ENCODE measurements at places on chromosomes 3 and 15. TPM values are rescaled to one million over a fixed set of nuclear protein-coding genes. Genes with fewer than 3 reads are reported as not detected.

- DNase-seq: no peak
These were observed 106.1 kb downstream of the MEGF11 start for GRCh38 chr15:66147440-66147839.

GRCh38 chr3:24225385-24225950 is 269.2 kb downstream of the THRB start:
- DNase-seq: no peak

DNA sequence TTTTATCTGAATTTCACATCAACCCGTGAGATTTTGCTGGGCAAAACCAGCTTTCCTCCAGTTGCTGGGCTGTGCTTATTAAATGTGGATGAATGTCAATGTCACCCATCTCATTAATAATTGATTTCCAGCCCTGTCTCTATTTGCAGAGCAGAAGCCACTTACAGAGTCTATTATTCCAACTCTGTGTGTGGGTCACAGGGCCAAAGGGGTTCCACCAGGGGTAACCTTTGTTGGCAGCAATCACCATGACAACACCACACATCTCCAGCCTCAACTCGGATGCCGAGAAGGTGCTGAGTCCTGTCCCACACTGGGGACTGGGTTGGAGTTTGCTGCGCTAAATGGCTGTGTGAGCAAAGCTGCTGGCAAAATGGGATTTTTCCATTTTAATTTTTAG is 51.1 kb upstream of the WNT5A start:
- DNase-seq: peak; percentile 60

- DNase-seq: no peak
These were observed 127.7 kb upstream of the CHRM5 start for GRCh38 chr15:33840615-33841014.

GRCh38 chr15:35813573-35813972 is 267.6 kb upstream of the DPH6 start:
- no peak for DNase-seq

GRCh38 chr15:56241374-56242105 is 2.1 kb downstream of the RFX7 start:
- no peak for DNase-seq

DNA sequence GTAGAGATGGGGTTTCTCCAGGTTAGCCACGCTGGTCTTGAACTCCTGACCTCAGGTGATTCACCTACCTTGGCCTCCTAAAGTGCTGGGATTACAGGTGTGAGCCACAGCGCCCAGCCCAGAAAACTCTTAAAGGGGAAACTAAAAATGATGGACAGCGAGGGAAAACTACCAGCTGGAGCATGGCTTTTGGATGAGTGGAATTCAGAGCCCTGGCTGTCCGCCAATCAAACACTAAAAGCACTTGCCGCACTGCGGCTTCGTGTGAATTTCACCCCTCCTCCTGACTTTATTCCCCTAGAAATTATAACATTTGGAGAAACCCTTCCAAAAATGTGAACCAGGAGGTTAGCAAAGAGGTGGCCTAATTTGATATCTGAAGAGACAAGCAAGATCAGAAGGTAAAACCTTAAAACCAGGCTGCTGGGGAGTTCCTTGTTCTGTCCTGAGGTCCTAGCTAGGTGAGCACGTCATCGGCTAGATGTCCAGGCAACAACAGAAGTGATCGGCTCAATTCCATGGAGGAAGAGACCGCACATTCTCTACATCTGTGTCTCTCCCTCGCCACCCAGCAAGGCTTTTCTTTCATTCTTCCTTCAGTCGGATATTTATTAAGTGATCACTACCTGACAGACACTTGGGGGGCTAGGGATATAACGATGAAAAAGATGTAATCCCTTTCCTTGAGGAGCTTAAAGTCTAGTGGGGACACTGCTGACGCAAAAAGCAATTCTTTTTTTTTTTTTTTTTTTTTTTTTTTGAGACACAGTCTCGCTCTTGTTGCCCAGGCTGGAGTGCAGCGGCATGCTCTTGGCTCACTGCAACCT is 1.7 kb downstream of the TM4SF19 start:
- DNase-seq: no peak

- DNase-seq: no peak
These were observed 34.9 kb downstream of the PIK3R4 start for GRCh38 chr3:130711565-130712324.

- no peak for DNase-seq
These were observed 17.4 kb upstream of the SUSD5 start for GRCh38 chr3:33236005-33236404.

DNA sequence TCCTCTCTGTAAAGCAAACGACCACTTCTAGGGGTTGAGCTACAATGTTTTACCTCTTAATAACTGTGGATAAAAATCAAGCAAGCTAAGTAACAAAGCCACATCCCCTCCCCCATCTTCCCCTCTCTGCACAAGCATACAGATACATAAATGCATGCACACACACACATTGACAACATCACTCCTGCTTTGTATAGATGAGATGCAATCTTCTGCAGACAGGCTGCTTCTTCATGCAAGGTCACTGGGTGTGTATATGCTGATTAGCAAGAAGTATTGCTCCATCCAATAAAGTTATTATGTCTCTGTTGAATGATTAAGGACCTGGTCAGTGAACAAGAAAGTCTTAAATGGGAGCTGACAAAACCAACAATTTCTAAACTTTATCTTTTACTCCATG is 8.8 kb upstream of the ATP11B start:
- DNase-seq: no peak

DNA sequence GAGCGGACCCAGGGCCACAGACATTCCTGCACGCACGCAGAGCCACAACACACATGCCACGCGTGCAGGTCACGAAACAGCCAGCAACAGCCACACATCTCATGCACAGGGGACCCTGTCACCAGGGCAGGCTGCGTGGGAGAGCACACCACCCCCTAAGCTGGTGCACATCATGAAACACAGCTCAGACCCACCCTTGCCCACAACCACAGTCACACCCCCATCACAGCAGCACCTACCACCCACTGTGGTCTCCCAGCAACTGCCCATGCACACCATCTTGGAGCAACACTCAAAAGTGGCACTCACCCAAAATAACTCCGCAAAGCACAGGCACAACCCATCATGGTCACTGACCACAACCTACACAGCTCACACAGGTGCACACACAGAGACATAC is 75.7 kb downstream of the OCA2 start:
- no peak for DNase-seq

DNA sequence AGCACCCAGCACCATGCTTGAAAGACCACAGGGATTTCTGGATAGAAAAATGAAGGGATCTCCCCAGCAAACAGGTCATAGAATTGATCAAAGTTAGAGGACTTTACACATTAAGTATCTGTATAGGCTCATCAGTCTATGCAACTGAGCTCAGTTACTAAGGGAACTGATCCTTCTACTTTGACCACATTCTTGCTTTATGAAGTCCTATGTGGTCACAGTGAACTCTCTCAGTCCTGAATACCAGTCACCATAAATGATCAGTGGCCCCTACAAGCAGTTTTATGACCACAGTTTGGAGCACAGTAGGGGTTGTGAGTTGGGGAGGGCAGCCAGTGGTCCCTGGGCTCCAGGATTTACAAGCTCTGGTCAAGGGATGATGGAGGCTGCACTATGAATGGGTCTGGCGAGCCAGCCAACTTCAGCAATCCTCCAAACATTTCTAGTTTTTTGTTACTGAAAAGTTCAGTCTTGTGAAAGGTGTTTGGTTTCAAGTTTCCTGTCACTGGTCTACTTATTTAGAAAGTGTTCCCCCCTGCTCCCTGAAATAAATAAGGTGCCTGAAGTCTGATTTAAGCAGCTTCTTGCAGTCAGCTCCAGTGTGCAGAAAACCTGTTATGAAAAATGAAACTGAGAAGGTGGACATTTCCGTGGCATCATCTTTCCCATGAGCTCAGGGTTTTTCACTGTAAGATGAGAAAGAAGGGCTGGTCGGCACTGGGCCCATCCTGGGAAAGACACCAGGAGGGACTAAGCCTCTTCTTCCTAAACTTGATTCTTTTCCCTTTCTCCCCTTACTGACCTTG is 75.5 kb downstream of the DAPK2 start:
- no peak for DNase-seq

DNA sequence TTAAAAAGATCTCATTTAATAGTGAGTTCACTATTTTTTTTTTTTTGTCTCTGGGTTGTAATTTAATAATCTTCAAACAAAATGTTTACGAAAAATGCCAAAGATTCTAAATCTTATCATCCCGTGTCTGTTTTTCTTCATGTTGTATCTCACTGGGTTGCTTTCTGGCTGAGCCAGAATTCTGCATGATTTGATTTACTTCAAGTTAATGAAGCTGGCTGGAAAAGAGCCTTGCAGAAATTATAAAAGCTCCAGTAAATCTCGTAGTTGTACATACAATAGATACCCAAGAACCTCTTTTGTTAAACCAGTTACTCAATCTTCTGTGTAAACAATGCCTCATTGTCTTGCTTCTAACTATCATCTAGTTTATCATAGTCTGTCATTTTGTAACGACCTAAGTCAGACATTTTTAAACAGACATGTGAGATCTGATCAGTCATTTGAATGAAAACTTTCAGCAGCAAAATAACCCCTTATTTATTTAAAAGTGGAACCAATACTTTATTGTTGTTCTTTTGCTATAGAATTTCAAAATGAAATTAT is 249.0 kb downstream of the MCTP2 start:
- no peak for DNase-seq

DNA sequence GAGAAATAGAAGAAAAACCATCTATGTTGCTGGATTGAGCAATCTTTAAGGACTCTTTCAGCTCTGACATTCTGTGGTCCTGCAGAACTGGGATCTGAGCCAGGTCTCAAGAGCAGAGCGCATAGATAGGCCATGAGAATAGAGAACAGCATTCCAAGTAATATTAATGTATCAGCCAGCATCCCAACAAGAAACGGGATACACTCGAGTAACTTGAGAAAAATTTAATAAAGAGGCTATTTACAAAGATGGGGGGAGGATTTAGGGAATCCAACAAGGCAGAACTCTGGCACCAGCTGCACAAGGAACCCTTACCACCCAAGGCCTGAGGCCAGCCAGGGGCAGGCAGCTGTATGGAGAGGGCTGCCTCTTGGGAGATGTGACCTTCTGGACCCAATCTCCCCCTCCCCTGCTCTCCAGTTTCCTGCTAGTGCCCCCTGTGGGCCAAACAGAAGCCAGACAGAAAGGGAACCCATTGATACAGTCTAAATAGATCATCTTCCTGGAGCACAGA is 8.2 kb downstream of the TMOD2 start:
- peak; percentile 74 for DNase-seq

DNA sequence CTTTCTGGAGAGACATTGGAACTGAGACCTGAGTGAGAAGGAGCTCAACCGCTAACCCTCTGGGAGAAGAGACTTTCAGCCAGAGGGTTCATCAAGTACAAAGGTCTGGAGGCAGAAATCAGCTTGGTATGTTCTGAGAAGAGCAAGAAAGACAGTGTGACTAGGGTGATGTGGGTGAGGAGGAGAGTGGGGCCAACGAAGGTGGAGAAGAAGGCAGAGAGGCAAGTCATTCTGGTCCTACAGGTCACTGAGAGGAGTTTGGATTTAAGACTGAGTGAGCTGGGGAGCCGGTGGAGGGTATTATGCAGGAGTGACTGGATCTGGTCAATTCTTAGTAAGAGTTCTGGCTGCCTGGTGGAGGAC is 12.2 kb downstream of the XIRP1 start:
- no peak for DNase-seq

DNA sequence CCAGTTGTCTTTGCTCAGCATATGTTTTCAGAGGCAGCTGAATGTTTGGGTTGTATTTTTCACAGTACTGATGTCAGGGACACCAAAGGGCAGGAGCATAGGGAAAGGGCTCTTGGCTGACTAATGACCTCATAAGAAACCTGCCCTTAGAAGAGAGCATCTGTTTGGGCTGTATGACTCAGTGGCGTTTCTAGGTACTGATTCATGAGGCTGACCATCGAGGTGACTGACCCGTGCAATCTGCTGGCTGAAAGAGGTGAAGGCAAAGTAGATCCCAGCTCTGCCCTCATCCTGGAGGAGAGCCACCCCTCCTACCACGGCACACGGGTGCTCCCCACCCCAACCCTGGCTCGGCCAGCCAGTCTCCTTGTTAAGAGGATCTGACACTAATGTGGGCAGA is 8.3 kb downstream of the LMCD1 start:
- no peak for DNase-seq

GRCh38 chr3:186826976-186827857 is 15.3 kb upstream of the ADIPOQ start:
- DNase-seq: peak; percentile 89

GRCh38 chr15:58139276-58139988 is 1.3 kb downstream of the AQP9 start:
- no peak for DNase-seq

GRCh38 chr3:7166460-7166859 is 305.5 kb downstream of the GRM7 start:
- no peak for DNase-seq

GRCh38 chr3:172061724-172062184 is 22.4 kb downstream of the FNDC3B start:
- DNase-seq: no peak

- DNase-seq: no peak
These were observed 3.9 kb downstream of the PRC1 start for GRCh38 chr15:90990446-90990845.

DNA sequence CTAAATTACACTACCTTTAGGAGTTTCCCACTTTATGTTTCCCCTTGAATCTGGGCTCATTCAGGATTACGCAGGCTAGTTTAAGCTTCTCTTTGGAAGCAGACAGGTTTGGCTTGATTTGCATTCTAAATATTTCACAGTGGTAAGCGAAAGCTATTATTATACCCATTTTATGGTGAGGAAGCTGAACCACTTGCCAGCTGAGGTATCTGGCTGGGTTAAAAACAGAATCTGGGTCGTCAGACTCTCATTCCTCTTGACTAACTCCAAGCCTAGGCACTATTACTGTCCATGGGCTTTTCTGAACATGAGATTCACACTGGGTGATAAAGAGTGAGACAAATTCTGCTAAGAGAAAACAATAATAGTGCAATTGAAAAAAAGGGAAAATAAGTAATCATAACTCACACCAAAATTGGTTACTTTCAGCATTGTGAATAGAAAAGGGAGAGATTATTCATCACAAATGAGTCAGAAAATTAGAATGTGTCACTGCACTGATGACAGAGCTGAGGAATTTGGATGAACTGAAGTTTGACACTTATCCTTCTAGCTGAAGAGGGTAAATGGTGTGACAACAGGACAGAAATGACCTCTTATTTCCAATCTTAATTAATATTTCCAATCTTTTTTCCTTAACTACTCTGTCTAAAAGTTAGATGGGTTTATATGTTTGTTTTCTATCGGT is 211.3 kb downstream of the TIGIT start:
- no peak for DNase-seq

The AGTR1 gene
- not detected for total RNA-seq

The SOX14 gene
- total RNA-seq: 0.23 TPM

The GASK1A gene
- 11.1 TPM for total RNA-seq

The XPC gene
- 34.9 TPM for total RNA-seq

The CCK gene
- total RNA-seq: 4.2 TPM

The HTR3E gene
- total RNA-seq: not detected

The GPR62 gene
- 0.38 TPM for total RNA-seq

The CCPG1 gene
- total RNA-seq: 8.6 TPM

The MCCC1 gene
- total RNA-seq: 24.4 TPM

The KBTBD13 gene
- total RNA-seq: not detected

The MESP2 gene
- 0.16 TPM for total RNA-seq

The DNAJA4 gene
- 10.3 TPM for total RNA-seq

The RASGRF1 gene
- total RNA-seq: 0.39 TPM

The ITIH1 gene
- not detected for total RNA-seq

The WDR93 gene
- not detected for total RNA-seq

Data from GM23338 (cell line).